Fibroblast of upper back skin (primary cell): ENCODE measurements at places on chromosomes 2 and 18.
A peak's percentile ranks its signal among the peaks of the same experiment; 100 is the strongest.

DNA sequence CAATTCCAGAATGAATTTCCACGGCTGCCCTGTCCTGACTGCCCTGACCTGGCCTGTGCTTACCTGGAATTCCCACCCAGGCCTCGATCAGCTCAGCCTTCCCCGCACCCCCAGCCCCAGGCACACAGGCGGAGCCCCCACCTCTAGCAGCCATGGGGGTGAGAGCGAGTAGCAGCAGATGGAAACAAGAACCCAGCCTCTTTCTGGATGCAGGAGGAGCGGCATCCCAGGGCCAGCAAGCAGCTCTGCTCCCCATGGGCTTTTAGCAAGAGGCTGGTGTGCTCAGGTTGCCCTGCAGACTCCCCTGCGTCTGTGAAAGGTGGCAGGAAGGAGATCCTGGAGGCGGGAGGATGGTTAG, 101.8 kb downstream of the TPO start:
- no peak for DNase-seq

GRCh38 chr2:150938527-150938926, 323.1 kb downstream of the RBM43 start:
- DNase-seq: peak; percentile 68

- DNase-seq: no peak
Observed at GRCh38 chr18:60740313-60740712, 367.7 kb upstream of the MC4R start.

DNA sequence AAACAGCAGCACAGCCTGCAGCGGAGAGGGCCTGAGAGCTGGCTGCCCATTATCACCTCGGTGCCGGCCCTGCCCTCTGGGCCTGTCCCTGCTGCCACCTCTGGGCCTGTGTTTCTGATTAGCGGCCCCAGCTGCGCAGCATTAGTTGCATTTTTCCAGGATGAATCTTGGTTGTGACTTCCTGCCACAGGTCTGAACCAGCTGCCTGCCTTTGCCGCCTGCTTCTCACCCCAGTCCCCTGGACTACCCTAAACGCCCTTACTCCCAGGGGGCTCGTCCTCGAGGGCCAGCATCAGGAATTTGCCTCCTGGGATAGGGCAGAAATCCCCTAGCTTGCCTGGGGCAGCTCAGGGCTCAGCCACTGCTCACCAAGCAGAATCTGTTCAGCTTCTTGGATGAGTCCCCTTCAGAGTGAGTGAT, 342.8 kb downstream of the DYSF start:
- DNase-seq: peak; percentile 76

GRCh38 chr2:85355073-85355410, 473 bp downstream of the ELMOD3 start:
- DNase-seq: no peak

DNA sequence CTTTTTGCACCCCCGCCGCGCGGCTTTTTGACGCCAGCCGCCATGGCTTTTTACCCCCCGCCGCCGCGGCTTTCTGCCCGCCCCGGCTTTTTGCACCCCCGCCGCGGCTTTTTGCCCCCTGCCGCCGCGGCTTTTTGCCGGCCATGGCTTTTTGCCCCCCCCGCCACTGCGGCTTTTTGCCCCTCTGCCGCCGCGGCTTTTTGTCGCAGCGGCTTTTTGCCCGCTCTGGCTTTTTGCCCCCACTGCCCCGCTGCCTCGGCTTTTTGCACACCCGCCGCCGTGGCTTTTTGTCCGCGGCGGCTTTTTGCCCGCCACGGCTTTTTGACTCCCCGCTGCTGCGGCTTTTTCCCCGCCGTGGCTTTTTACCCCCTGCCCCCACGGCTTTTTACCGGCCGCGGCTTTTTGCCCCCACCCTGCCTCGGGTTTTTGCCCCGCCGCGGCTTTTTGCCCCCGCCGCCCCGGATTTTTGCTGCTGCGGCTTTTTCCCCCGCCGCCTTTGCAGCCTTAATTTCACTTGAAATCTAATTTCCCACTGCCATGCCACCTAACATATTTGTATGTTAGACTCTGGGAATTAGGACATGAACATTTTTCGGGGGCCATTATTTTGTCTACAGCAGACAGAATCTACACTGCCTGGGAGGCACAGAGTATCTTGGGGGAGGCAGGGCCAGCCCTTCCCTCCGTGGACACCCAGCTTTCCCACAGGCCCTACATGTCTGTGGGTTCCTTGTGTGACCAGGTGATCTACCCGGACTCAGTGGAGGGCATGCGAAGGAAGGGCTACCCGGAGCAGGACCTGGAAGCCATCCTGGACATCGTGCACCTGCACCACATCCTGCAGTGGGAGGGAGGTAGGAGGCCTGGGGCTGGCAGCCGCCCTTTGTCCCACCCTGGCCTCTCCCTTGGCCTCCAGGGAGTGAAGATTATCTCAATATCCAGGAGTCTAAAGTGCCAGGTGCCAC, 3031.0 kb upstream of the TEKT4 start:
- no peak for DNase-seq

- DNase-seq: no peak
Observed at GRCh38 chr18:77130229-77131099, 2.1 kb downstream of the MBP start.

- DNase-seq: no peak
Observed at GRCh38 chr18:77749089-77749488, 499.4 kb downstream of the GALR1 start.

DNA sequence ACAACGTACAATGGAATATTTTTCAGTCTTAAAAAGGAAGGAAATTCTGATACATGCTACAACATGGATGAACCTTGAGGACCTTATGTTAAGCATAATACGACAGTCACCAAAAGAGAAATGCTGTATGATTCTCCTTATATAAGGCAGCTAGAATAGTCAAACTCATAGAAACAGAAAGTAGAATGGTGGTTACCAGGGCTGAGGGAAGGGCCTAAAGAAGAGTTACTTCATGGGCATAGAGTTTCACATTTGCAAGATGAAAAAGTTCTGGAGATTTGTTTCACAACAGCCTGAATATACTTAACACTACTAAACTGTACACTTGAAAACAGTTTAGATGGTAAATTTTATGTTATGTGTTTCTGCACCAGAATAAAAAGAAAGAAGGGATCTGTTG, 113.3 kb downstream of the GALNT1 start:
- no peak for DNase-seq

DNA sequence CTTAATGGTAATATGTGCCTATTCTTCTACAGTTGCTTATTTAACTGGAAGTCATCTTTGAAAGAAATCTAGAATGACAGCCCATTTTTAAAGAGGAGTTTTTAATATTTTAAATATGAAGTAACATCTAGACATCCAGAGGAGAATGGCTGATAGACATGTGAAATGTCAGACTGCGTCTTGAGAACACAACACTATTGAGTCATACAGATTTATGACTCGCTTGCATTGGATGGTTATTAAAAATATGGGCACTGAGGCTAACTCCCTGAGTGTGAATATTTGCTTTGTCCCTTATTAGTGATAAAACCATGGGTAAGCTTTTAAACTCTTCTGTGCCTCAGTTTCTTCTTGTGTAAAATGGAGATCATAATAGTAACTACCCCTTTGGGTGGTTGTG, 22.9 kb downstream of the TDRD15 start:
- DNase-seq: no peak

DNA sequence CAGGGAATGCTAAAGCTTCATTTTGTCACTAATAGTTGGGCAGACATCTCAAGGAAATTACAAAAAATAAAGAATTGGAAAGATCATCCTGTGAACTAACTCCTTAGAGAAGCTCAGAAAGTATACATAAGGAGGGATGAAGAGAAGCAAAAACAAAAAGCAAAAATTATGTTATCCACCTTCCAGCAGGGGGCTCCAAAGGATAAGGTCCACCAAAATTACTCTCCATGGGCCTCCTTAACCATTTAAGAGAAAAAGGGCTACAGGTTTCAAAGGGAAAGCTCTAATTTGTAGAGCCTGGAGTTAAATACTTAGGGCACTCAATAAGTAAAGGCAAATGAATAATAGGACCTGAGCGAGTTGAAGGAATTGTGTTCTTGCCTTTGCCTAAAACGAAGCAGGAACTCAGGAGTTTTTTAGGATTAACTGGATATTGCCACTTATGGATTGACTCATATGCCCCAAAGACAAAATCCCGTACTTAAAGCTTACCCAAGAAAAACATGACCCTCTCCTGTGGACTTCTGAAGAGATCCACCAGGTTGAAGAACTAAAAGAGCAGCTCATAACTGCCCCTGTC, 1167.9 kb downstream of the DSC3 start:
- DNase-seq: peak; percentile 35

DNA sequence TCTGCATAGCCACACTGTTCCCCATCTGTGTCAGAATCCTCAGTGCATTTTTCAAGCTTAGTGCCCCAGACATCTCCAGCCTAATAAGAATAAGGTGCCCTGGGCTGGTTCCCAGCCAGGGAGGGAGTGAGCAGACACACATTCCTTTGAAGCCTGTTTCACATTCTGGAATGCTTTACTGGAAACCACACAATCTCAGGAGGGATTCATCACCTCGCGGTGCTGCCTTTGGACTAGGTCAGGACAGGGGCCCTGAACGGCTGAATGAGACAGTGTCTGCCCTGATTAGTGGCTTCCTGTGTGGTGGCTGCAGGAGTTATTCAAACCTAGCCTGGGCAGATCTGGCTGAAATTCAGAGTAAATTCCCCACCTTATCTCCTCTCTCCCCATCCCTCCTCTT, 108.0 kb upstream of the LDAH start:
- DNase-seq: peak; percentile 93

DNA sequence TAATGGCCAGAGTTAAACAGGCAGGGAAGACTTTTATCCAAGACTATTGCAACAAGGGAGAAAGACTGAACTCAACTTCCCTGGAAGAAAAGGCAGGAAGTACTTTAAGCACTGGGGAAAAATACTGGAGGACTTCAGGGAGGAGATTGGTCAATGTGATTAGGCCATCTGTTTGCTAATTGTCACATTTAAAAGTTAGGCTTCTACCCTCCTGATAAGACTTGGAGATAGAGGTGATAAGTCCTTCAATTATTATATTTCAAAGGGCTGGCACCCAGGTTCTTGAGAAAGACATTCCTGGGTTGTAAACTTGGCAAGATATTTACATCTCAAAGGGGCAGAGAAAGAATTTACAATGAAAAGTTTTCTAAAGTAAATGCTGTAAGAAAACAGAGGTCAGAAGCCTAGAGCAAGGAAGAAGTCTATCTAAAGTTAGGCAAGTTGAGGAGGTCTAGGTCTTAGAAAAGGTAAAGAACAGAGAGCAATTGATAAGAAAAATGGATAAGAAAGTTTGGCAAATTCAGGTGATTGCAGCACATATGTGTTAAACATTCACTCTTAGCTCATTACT, 48.4 kb downstream of the DTNA start:
- DNase-seq: no peak

DNA sequence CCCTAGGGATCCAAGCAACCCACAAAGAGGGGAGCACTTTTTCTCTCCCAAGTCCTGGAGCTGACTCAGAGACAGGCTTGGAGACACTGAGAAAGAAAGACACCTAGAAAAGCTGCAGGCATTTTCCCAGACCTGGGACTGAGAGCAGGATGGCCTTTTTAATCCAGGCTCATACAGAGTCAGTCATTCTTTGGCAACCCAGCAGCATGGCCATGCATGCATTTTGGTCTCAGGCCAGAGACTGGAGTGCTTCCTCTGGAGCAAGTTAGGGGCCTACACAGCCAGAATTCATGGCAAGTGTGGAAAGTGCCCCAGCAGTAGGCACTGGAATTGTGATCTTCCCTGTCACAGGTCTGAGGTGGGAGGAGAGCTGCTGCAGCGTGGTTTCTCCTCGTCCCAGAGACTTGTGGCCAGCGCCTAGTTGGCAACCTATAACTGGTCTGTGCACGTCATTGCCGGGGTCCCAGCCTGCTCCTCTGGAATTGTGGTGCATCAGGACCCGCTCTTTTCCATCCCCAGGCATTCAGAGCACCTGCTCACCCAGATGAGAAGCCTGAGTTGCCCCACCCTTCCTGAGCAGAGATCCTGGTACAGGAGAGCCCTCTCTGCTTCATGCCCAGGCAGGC, 231.9 kb upstream of the RAB6C start:
- no peak for DNase-seq

DNA sequence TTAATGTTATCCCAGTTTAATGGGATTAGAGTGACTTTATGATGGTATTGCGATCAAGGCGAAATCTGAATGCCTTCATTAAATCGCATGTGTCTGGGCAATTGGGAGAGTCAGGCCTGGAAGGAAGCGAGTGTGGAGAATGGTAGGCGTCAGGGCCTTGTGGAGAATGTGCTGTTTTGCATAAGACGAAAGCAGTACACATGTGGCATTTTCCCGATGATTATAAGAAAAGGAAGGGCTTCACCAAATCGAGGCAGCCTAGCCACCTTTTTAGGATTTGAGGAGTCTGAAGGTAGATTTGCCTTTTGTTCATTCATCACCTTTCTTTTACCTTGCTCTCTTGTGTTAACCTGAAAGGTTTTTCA, 1.0 kb downstream of the ZNF532 start:
- no peak for DNase-seq

DNA sequence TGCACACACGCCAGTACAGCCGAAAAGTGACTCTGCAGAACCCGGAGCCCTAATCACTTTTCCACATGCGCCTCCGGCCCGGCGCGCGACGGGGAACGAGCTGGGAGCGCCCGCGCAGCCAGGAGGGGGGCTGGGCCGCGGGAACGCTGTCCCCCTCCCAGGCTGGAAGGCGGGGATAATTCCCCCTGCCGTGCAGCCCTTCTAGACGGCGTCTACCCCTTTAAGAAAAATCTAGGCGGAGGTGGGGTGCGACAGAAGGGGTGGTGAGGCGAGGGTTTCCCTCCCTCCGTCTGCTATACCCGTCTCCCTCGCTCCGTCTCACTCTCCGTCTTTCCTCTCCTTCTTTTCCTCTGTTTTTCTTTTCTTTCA, 2.4 kb downstream of the CYP26B1 start:
- DNase-seq: no peak

DNA sequence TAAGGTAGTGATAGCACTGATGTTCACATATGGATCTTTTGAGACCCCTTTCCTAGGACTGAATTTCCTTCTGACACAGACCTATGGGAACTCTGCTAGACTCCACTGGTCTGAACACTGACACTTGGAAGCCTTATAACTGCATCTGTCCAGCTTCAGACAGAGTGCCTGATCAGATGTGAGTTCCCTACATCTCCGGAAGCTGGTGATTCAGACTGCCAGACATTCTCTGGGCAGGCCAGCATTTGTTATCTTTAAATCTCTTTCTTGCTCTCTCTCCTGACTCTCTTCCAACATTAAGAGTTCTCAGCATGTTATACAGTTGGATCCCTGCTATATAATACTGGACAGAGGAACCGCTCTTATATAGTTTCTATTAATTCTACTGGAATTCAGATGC, 408.5 kb downstream of the ZEB2 start:
- DNase-seq: peak; percentile 87
